ENCODE measurements at places on chromosomes 3 and 15.

DNA sequence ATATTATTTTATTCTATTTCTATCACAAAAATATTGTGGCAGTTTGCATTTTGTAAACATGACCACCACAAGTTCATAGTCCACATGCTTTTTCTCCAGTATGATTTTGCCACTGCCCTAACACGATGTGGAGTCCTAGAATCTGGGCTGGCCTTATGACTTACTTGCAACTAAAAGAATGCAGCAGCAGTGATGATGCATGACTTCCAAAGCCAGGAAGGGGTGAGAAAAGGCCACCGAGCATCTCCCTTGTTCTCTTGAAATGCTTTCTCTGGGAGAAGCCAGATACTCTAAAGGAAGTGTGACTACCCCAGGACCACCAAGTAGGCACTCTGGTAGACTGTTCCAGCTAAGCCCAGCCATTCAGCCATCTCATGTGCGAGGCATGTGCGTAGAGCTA lies 191.6 kb upstream of the MRPL3 start:
- no peak for DNase-seq

DNA sequence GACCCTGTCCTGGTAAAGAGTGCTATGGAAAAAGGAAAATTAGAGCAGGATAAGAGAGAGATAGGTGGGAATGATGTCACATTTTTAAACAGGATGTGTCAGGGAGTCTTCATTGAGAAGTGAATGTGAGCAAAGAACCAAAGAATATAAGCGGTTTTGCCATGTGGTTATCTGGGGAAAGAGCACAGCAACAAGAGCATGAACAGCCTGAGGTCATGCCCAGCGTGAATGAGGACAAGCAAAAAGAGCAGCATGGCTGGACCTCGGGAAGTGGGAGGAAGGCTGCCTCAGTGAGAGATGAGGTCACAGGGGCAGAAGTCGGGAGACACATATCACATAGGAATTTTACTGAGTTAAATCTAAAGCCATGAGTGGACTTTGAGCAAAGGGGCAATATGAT lies 82.8 kb upstream of the HES1 start:
- no peak for DNase-seq

GRCh38 chr15:40550341-40551037 lies 14.4 kb downstream of the CCDC32 start:
- DNase-seq = no peak

GRCh38 chr3:145209561-145209960 lies 951.4 kb downstream of the PLOD2 start:
- DNase-seq = no peak

- no peak for DNase-seq
Measured at GRCh38 chr15:60079210-60079609, 75.1 kb downstream of the FOXB1 start.

DNA sequence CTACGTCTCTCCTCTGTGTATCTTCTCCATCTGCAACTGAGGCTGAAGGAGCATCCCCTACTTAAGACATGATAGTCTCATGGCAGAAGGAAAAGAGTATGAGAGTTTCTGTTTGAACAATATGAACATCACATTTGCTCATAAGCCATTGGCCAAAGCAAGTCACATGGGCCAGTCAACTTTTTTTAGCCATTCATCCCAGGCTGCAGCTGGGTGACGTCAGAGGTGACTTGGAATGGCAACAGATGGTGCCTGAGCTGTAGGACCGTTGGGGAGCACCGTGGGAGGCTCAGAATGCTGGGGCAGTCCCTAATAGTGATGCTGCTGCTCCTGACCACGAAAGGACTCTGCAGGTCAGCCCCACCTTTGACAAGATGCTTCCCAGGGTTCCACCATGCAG lies 58.7 kb downstream of the CRTC3 start:
- DNase-seq = no peak

GRCh38 chr3:112136959-112137693 lies 4.1 kb upstream of the GCSAM start:
- DNase-seq = no peak

DNA sequence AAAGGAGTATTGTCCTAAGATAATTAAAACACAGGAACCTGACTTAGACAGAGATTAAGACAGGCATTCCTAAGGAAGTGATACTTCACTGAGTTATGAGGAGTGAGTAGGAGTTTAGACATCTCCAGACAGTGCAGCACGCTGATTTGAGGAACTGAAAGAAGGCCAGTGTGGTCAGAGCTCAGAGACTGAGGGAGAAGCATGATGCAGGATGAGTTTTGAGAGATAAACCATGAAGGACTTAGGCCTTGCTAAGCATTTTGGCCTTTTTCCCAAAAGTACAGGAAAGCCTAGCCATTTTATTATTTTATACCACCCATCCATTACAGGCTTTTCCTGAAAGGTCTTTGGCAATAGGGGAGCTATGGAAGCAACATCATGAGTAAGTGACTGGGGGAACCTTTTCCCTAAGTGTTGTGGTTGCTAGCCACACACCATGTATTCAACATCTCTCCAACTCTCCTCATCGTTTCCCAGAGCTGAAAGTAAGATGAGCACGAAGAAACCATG lies 375.6 kb upstream of the TPRG1 start:
- DNase-seq = no peak

DNA sequence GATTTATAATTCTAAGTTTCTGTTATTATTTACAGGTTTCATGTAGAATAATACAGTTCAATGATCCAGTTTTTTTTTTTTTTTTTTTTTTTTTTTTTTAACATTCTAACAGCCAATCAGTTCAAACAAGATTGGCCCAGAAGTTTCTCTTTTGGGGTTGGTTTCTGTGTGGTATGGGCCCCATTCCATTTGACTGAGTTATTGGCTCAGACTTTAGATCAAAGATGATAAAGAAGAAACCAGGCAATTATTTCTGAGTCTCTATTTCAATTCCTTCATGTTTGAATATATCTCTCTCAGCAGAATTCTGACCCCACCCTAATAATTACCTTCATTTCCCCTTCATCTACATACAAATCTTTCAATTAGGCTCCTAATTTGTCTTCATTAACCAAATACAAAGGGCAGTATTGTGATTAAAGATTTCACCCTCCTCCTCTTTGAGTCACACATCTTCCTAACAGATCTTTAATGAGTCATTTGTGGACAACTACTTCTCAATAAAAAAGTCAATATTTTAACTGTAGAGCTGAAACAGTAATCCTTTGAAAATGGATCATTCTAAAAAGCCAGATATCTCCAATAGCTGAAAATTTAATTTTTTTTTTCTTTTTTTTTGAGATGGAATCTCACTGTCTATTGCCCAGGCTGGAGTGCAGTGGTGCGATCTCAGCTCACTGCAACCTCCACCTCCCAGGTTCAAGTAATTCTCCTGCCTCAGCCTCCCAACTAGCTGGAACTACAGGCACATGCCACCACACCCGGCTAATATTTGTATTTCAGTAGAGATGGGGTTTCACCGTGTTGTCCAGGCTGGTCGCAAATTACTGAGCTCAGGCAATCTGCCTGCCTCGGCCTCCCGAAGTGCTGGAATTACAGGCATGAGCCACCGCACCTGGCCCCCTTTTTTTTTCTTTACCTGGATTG lies 878.8 kb downstream of the NAALADL2 start:
- DNase-seq = no peak

Measured in stimulated activated CD8-positive, alpha-beta memory T cell treated with anti-CD3 and anti-CD28 coated beads, Interleukin-4, amount 100 ng/mL, for 1 hour (primary cell).